ENCODE measurements at places on chromosomes 3 and 15.
A peak's percentile ranks its signal among the peaks of the same experiment; 100 is the strongest.

- no peak for DNase-seq
Observed at GRCh38 chr3:52303811-52304210, 12.3 kb upstream of the DNAH1 start.

GRCh38 chr15:72176159-72176558 is 21.4 kb downstream of the GRAMD2A start:
- no peak for DNase-seq

DNA sequence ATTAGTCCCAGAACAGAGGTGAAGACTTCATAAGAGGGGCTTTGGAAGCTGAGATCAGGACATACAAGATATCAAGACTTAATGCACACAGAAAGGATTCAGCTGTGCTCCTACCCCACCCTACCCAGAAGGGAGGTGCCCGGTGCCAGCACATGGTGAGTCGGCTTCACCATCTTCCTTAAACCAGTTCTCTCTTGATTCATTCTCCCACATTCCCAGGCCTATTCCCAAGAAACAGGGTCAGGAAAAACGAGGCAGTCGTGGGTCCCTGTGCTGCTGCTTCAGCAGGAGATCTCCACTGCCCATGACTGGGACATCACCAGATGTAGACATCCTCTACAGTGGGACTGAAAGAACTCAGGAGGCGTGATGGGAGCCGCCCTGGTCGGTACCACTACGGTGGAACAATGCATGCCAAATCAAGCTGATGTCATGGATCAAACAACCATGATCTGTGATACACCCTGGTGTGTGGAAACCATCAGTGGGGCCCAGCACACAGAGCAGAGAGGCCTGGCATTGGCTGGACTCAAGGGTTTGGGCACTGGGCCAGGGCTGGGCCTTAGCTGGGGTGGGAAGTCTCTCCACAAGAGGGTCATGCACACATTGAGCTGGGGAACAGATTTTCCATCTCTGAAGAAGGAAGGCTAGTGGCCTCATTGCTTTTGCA is 41.9 kb downstream of the CCDC12 start:
- peak; percentile 43 for DNase-seq

DNA sequence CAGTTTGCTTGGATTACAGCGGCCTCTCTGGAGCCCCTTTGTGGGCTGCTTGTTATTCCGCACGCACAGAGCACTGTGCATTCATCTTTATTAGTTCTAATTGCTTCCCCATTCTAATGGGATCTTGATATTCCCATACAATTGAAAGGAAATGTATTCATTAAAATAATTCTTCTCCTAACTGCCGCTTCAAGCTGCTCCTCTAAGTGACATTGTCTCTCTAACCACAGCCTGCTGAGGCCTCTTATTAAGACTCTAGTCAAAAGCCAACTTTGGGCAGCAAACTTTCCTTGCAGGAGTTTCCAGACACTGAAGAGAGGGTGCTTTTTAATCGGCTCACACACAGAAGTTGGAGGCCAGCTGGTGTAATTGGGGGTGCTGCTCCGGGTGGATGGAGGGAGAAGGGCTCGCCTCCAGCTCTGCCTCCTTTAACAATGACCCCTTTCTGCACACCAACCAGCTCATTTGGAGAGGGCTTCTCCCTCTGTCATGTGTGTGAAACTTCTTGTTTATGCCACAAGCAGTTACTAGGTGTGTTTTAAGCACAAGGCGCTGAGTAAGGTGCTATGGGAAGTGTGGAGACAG is 5.6 kb upstream of the MAGEF1 start:
- DNase-seq, result no peak

- DNase-seq, result peak; percentile 30
Observed at GRCh38 chr3:41307065-41307464, 107.8 kb downstream of the CTNNB1 start.

DNA sequence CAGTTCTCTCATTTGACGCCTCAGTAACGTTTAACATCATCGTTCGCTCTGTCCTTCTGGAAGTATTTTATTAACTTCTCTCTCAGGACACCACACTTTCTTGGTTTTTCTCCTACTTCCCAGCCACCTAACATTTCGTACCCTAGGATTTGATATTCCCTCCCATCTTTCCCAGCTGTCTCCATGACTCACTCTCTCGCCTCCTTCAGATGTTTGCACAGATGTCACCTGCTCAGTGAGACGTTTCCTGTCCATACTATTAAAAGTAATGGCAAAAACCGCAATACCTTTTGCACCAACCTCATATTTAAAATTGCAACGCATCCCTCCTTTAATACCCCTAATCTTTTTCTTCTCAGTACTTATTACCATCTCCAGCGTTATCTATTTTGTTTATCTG is 62.1 kb upstream of the SPRED1 start:
- DNase-seq, result no peak

DNA sequence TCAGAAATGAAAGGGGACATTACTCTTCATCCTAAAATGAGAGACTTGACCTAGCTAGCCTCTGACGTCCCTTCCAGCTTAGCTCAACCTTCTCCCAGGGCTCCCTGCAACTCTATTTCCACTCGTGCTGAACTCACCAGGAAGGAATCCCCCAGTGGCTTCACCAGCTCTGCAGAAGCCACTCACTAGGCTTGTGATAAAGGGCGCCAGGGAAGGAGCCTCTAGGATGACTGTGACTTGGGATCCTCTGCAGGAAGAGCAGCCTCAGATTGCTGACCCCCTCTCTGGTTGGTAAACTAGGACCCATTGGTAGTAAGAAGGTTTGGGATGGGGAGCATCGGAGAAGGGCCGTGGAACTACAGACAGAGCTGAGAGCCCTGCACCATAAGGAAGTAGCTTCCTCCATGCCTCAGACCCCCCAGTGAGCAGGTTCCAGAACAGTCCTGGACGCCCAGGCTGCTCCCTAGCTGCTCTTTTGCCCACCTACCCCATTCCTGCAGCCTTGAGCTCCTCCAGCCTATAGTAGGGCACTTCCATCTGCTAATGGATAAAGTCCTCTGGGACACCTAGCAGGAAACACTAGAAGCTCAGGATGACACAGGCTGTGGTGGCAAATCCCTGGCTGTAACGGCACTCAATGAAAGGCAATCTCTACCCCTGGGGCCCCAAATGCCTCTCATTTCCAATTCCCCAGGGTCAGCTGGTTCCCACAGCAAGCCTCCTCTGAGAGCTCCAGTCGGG is 26.0 kb downstream of the PLA2G4F start:
- no peak for DNase-seq

DNA sequence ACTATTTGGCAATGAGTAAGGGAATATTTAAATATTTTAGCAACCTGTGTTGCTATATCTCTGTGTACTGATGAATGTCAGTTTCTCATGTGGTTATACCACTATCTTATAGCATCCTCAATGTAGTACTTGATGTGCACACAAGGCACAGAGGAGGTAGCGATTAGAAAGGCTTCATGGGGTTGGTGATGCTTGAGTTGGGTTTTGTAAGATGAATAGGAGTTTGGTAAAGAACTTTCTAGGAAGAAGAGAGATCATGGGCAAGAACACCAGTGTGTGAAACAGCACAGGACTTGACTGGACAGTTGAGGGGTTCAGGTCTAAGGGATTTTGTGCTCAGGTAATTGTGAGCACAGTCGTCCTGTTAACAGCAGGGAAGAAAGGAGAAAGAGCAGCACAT is 38.1 kb downstream of the LPP start:
- no peak for DNase-seq

GRCh38 chr3:52819936-52820335 is 10.5 kb downstream of the ITIH4 start:
- no peak for DNase-seq

- no peak for DNase-seq
Observed at GRCh38 chr3:52330194-52330805, 14.2 kb downstream of the DNAH1 start.

DNA sequence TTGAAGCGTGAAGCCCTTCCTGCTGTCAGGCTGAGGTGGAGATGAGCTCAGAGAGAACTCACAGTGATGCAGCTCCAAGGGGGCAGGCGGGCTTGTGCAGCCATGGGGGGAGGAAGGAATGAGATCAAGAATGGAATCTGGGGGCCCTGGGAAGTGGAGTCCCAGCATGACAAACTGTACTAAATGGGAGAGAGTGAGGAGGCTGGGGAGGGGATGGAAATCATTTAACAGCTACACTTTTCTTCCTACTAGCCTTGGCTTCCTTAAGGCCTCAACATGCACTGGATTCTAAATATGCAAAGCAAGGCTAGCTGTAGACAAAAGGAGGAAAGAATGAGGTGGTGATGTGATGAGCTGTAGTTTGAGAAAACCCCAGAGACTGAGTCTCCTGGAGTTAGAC is 133.9 kb downstream of the EEFSEC start:
- DNase-seq, result no peak

GRCh38 chr3:159919873-159920272 is 68.8 kb upstream of the IL12A start:
- no peak for DNase-seq

GRCh38 chr3:31462050-31462569 is 70.6 kb upstream of the STT3B start:
- DNase-seq, result no peak

DNA sequence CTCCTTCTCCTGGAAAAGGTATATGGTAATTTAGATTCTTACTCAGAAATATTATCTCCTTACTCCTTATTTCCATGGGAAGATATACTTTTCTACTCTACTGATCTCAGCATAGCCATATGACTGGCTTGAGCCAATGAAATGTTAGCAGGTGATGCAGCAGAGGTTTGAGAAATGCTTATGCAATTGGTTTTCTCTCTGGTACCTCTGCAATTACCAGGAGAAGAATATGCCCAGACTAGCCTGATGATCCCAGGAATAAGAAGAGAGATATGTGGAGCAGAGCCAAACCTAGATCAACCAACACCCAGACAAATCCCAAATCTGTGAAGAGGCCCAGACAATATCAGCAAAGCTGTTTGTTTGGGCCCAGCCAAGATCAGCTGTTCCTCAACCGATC is 33.2 kb upstream of the CAPN7 start:
- no peak for DNase-seq

DNA sequence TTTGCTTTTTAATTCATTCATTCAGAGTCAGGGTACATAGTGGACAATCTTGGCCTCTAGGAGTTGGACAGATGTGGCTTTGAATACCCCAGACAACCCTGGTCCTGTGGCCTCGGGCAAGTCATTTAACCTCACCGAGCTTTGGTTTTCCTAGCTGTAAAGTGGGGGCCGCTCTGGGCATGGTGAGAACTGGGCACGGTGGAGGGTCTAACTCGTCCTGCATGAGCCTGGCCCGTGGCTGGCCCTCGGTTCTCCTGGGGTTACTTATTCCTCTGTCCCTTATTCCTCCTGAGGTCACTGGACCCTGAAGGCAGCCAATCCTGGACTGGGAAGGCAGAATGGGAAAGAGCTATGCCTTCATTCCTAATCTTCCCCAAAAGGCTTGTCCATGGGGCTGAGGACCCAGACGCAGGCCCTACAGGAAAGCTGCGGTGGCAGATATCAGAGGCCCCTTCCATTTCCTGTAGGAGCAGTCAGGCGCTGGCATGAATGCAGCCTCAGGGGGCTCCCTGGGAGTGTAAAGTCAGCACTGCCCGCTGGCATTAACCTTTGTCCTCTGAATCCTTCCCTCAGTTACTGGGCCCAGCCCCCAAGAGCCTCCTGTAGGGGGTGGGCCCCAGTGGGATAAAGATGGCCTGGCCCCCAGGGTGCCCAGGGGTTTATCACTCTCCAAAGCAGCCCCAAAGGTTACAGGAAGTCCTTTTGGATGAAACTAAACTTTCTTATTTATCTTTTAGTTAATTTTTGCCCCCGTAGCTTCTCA is 17.9 kb upstream of the SEC13 start:
- DNase-seq, result no peak

- no peak for DNase-seq
Observed at GRCh38 chr15:78156653-78157052, 7.5 kb downstream of the IDH3A start.

GRCh38 chr3:166446291-166446690 is 609.1 kb upstream of the BCHE start:
- DNase-seq, result no peak

DNA sequence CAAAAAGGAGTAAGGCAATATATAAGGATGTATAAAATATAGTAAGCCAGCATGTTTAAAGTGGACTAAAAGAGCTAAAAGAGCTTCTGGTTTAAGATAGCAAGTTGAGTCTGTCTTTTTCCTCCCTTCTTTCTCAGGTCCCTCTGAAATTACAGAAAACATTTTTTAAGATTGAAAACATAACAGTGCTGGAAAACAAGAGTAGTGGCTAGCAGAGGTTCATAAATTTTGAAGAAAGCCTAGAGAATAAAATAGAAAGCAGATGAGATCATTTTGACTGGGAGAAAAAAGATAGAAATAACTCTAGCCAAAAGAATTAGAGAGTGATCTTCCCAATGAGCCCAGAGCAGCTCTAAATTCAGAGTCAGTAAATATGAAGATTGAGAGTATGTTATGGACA is 41.9 kb downstream of the ATP8B4 start:
- DNase-seq, result no peak

DNA sequence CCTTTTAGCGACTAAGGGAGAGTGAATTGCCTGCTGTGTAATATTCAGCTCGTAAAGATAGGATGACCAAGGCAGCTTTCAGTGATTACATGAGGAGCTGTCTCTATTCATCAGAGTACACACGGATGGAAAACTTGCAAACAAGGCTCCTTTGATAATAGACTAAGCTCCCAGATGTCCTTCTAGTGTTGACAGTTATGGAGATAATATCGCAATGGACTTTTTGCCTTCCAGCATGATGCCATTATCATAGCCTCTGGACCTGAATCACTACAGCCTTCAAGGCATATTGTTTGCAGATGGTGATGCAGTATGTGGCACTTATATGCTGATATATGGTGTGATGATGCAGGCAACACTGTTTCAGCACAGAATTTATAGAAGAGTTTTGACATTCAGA is 93.9 kb downstream of the ECT2 start:
- no peak for DNase-seq

- no peak for DNase-seq
Observed at GRCh38 chr3:20488151-20488550, 302.1 kb upstream of the SGO1 start.

- DNase-seq, result peak; percentile 82
Observed at GRCh38 chr15:26866298-26867199, at the start of gene GABRA5. Gene GABRA5 (plus strand): TSS chr15:26867062. CDS start chr15:26869249, 2,187 bp downstream.

- no peak for DNase-seq
Observed at GRCh38 chr3:74571118-74571517, 43.3 kb downstream of the CNTN3 start.

DNA sequence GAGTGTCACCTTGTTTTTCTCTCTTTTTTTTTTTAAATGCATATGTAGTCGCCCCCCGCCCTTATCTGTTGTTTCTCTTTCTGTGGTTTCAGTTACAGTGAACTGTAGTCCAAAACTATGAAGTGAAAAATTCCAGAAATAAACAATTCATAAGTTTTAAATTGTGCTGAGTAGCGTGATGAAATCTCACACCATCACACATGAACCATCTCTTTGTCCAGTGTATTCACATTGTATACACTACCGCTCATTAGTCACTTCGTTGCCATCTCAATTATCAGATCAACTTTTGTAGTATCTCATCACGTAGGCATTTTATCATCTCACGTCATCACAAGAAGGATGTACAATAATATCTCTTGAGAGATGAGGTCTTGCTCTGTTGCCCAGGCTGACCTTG is 62.5 kb upstream of the MLF1 start:
- DNase-seq, result no peak

GRCh38 chr3:176796371-176796770 is 400.9 kb downstream of the TBL1XR1 start:
- no peak for DNase-seq

GRCh38 chr15:52503788-52504496 is 24.7 kb downstream of the MYO5A start:
- DNase-seq, result no peak
